ENCODE measurements at places on chromosomes 3 and 15.

DNA sequence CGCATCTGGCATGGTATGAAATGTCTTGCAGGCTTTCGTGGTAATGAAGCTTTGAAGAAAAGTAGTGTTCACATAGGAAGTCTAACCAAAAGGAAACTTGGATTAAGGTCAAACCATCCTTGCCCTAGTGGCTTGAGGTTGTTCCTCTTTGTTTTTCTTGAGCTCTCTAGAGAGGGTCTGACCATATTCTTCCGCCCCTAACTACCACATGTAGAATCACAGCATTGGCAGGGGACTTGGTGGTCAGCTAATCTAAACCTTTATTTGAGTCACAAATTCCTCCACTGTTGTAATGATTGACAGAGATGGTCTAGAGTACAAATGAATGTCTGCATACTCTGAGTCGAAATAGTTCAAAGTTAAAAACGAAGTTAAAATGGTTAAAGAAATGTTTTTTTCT lies 39.1 kb upstream of the PHLDB2 start:
- no peak for DNase-seq

GRCh38 chr15:39574427-39574826 lies 6.5 kb upstream of the THBS1 start:
- no peak for DNase-seq

GRCh38 chr15:54660356-54660755 lies 536.4 kb downstream of the RSL24D1 start:
- DNase-seq, result no peak

- DNase-seq, result no peak
These were observed 83.9 kb downstream of the CD47 start for GRCh38 chr3:108006881-108007331.

DNA sequence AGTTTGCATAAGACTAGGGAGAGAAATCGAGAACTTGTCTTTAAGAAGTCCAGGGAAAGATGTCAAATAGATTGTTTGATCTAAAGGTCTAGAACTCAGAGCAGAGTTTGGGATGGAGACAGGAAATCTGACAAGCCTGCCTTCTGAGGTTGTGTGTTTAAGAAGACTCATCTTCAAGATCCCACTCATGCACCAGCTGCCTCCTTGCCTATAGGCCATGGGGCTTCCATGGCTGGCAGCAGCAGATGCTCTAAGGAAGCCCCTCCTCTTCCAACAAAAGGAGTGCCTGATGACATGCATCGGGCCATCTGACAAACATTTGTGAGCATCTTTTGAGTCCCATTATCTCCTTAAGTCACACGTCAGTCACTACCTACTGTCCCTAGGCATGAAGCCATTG lies 47.4 kb downstream of the WNT5A start:
- DNase-seq, result no peak

DNA sequence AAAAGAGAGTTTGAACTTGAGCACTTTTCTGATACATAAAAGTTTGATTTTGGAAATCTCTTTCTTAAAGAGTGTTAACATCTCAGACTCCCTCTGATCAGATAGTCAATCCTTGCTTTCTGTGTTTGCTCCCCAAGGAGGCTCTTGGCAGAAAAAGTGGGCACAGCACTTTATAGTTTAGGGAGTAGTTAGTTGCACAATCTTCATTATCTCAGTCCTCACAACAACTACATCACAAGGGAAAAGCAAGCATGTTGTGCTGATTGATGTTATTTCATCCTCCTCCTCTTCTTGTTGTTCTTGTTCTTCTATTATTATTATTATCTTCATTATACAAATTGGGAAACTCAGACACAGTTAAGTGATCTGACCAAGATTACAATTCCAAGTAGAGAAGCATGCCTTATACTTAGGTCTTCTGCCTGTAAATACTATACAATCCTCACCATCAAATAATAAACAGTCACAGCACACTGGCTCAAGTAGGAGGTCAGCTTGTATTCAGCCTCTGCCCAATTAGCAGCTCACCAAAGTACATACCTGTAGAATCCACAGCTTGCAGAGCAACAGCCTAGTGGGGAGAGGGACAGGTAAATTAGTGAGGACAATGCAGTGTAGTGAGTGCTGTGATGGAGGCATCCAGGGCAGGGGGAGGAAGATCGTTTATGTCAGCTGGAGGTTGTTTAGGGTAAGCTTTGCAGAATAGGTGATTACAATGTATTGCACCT lies 304.1 kb upstream of the MME start:
- no peak for DNase-seq

- no peak for DNase-seq
These were observed 127.4 kb upstream of the FEZF2 start for GRCh38 chr3:62500556-62501288.

DNA sequence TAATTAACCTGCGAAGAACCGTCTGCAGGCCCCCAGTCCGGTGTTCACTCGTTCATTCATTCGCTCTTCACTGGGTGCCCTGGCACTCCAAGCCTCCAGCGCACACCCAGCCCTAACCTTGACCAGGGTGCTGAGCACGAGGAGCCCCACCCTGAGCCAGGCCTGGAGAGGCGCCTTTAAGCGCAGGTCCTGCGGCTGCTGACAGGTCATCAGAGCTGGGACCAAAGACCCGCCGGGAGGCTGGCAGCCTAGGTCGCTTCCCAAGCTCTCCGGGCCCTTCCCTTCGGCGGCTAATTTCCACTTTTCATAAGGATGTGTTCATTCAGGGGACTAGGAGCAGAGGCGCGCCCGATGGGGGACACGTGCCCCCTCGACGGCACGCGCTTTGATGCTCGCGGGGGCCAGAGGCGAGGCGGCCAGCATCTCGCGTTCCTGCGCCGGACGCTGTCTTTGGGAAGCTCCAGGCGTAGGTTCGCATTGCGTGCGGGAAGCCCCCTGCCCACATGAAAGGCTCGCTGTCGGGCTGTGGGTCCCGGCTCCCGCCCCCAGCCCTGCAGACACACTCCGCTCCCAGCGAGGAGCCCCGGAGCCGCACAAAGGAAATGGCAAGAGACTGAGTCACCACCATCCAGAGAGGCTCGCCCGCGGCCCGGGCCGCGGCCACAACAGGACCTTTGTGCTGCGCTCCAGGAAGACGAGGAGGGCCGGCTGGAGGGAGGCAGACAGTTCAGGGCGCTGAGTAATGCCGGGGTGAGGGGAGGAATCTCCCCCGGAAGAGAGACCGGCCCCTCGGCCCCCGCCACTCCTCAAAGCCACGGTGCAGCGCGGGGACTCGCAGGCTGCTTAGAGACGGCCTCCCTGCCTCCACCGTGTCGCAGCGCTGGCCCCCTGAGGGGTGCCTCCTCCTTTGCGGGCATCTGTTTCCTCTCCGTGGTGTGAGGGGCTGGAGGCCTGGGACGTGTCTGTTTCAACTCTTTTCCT lies 266.4 kb upstream of the HES1 start:
- no peak for DNase-seq

DNA sequence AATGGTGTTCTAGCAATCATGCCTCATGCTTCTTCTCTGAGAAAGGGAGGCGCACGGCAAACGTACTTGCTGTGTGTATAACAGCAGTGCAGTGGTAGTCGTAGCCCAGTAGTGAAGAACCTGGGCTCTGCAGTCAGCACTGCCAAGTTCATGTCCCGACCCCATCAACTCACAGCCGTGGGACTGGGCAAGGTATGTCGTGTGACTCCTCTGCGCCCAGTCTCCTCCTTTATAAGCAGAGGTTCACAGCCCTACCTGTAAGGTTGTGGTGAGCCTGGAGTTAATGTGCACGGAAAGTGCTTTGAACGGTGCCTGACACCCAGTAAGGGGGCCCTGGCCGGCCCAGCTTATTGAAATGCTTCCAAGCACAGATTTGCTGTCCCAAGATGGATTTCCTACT lies 26.6 kb downstream of the EHD4 start:
- DNase-seq, result no peak

DNA sequence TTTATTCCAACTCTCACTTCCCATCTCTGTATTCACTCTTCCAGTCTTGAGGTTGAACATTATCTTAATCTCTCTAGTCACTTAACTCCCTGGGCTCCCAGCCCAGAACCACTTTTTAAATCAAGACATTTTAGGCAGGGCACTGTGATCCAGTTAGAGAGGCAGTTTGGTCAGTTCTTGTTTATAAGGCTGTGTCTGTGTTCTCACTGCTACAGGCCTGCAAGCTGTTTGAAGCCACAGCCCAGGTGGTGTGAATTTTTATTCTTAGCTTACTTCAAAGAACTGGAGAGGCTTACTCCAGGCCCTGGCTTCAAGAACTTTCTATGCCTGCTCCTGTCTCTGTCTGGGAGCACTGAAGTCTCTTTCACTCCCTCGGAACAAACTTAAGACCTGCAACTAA lies 906.1 kb downstream of the CADM2 start:
- no peak for DNase-seq

DNA sequence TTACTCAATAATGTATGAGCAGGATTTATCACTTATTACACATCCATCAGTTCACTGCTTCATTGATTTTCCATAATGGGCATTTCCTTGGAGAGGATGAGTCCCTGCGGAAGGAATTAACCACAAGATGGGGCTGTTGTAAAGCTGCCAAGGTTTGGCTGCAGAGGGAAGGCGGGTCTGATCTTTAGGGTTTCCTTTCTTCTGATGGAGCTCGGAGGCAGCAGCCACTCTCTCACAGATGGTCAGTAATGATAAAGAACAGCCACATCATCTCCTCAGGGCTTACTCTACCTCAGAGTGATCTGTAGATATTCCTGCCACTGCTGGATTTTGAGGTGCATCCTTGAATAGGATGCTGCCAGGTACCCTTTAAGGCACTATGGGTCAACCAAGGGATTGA lies 115.2 kb downstream of the USP13 start:
- DNase-seq, result no peak

GRCh38 chr15:79970181-79970580 lies 815 bp downstream of the BCL2A1 start:
- no peak for DNase-seq

- DNase-seq, result no peak
These were observed 14.4 kb downstream of the GK5 start for GRCh38 chr3:142211034-142211433.

- no peak for DNase-seq
These were observed 1.2 kb upstream of the ITIH4 start for GRCh38 chr3:52831500-52832301.

GRCh38 chr15:60673918-60674558 lies 195.1 kb upstream of the ICE2 start:
- no peak for DNase-seq

DNA sequence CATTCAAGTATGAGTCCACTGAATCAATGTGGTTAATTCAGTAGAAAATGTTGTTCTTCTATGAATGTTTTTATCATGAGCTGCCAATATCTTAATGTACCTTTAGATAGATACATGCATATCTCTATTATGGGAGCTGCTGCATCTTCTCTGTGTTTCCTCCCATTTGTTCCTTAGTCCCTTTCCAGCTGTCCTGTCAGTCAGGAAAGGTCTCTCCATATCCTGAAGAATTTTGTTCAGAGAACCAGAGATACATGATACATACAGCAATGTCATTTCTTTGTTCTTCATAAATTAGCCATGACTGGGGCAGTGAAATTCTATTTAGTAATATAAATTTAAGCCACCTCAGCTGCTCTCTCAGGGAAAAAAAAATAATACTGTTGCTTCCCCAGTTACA lies 103.7 kb downstream of the P3H2 start:
- no peak for DNase-seq

DNA sequence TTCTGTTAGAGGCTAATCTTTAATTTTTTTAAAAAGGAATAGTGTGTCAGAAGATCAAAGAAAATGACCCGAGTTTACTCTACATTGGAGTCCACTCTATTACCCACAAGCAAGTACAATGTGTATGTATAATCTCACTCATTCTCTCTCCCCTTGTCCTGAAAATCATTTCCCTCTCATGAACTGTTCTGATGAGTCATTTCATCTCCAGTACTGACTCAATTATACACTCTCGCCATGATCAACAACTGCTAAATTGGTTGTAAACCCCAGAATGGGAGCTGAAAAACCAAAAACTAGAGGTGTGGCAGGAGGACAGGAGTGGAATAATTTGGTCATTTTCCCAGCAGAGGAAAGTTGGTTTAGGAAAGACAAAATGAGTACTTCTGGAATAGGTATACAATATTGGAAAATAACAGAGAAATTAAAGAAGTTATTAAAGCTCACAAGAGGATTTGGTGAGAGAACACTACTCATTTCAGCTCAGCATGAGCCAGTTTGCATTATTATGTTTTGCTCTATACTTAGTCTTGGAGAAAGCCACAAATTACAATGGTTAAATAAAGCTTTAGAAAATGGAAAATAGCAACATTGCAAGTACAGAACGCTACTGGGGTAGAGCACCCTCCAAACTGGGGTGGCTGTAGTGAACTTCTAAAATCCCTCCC lies 144.3 kb upstream of the PFN2 start:
- DNase-seq, result no peak

DNA sequence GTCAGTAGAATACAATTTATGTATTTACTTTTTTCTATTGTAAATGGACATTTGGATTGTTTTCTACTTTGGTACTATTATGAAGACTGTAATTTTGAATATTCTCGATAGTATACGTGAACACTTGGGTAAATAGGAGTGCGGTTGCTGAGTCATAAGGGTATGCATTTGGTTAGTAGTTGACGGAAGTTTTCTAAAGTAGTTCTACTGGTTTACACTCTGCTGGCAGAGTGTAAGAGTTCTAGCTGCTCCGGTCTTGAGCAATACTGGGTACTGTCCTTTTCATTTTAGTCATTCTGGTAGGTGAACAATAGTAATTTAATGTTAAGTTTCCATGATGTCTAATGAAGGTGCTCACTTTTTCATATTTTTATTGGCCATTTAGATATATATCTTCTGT lies 70.0 kb downstream of the MEF2A start:
- DNase-seq, result no peak

DNA sequence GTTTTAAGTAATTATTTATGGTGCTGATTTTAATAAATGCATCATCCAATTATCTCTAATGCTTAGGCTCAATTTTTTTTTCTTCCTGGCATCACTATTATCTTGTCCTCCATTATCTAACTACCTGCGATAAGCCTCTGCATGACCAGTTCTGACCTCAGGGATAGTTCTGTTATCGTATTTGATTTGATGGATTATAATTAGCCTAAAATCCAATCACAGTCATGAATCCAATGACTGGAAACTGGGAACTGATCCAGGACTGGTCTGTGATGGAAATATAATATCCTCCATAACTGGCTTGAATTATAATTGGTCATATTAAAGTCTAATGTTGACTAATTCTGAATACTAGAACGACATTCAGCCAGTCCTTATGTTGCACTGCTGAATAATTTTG lies 1.1 kb downstream of the MYH15 start:
- DNase-seq, result no peak

DNA sequence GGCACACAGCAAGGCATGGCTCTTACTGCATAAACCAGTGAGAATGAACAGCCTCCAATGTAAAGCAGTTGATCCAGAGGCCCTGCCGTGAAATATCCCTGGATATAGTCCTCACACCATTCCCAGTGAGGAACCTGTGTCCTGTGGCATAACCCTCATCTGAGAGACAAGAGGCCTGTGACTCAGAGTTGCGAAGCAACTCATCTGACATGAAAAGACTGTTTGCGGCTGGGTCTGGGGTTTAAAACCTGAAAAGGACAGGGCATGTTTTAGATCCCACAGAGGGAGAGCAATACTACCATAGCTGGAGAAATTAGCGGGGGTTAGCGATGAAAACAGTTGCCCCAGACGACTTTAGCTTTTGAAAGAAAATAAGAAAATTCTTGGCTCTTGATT lies 165.3 kb upstream of the BHLHE40 start:
- DNase-seq, result no peak

GRCh38 chr15:99472416-99473145 lies 93.2 kb upstream of the MEF2A start:
- DNase-seq, result no peak

Data from D721Med (cell line).